ENCODE measurements at places on chromosomes 3 and 15.
A peak's percentile ranks its signal among the peaks of the same experiment; 100 is the strongest.

DNA sequence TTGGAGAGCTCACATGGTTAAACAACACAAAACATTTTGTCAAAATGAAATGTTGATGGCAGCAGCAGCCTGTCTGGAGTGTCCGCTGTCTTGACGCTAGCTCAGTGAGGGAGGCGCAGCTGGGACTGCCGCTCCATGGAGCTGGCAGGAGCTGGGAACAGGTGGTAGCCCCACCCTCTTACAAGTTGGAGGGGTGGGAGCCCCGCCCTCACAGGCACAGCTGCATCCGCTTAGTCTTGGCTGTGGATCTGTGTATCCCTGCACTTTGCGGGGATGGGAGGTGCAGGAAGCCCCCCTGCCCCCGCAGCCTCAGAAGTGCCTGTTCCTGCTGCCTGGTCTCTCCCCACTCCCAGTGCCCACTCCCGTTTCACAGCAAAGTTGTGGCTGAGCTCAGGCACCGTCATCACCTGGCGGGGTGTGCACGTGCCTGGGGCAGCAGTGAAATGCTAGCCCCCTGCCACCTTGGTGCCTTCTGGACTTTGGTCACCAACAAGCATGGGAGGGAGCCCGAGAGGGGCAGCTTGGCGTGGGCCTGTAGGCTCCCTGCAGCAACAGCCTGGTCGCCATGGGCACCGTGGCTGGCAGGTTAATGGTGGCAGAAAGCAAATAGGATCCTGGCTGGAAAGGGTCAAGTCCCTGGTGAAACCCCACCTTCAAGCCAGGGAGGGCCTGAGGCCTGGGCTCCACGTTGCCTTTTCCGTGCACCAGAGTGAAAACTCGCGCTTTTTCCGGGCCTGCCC is 53.8 kb upstream of the CADM2 start:
- DNase-seq, result no peak

GRCh38 chr3:8525893-8526292 is 24.3 kb downstream of the LMCD1 start:
- no peak for DNase-seq

GRCh38 chr3:157692468-157692867 is 189.3 kb upstream of the VEPH1 start:
- no peak for DNase-seq

DNA sequence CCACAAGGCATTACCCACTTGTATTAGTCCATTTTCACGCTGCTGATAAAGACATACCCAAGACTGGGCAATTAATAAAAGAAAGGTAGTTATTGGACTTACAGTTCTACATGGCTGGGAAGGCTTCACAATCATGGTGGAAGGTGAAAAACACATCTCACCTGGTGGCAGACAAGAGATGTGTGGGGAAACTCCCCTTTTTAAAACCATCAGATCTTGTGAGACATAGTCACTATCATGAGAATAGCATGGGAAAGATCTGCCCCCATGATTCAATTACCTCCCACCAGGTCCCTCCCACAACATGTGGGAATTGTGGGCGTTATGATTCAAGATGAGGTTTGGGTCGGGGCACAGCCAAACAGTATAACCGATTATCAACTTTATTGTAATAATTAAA is 17.0 kb upstream of the CMC1 start:
- no peak for DNase-seq

- no peak for DNase-seq
These were observed 7.5 kb downstream of the SOX2 start for GRCh38 chr3:181718987-181719911.

GRCh38 chr3:14224895-14225294 is 46.3 kb downstream of the LSM3 start:
- DNase-seq, result no peak

GRCh38 chr3:34056181-34056910 is 257.9 kb downstream of the PDCD6IP start:
- DNase-seq, result no peak

- DNase-seq, result no peak
These were observed 43.9 kb upstream of the PLXND1 start for GRCh38 chr3:129650256-129650872.

DNA sequence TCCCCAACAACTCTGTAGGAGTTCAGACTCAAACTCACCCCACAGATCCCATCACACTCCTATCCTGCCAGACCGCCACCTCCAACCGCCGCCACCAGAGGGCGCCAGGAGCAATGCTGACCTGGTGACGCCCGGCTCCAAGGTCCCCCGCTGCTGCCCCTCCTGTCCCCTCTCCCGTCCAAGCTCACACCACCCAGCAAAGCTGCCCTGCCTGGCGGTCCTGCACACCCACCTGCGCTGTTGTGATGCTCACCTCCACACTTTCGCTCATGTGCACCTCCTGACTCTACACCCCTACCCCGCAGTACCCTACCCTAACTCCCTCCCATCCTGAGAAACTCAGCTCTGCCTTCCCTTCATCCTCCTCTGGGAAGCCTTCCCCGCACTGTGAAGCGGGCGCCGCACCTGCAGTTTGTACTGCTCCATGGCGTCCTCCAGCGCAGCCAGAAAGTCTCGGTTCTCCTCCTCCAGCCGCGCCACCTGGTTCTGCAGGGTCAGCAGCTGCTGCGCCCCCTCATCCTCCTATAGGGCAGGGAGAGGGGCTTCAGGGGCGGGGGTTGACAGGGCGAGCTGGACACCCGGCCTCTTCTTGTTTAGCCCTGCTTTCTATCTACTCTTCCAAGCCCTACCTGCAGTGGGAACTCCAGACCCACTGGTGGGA is 7.9 kb downstream of the KIF7 start:
- peak; percentile 24 for DNase-seq

DNA sequence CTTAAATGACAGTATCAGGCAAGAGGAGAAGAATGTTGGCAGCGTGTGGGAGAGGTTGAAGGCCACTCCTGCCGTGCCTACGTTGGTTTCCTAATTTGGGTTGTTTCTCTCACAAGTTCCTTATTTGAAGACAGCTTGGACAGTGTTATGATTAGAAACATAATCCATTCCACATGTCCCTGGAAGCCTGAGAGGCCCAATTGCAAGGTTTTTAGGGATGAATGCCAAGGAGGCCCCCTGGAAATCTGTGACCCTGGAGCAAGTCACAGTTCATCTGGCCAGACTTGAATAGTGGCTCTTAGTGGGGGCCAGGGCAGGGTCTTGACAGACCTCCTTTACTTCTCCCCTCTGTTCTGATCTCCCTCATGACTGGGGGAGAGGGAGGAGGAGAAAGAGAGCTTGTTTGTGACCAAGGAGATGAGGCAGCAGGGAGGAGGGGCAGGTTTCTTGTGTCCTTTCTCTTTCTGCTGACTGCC is 584.4 kb upstream of the TBL1XR1 start:
- no peak for DNase-seq

DNA sequence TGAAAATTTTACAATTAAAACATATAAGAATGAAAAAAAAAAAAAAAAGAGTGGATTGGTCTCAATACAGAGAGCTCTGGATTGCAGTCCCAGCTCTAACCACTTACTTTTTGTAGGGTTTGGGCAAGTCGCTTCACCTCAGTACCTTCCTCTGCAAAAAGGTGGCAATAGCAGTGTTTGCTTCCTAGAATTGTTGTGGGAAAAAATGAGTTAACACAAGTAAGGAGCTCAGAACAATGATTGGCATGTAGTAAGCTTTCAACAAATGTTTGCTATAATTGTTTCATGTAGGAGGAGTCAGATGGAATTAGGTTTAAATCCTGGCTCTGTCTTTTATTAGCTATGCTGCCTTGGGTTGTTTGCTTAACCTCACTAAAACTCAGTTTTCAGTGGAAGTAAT is 425.2 kb upstream of the TBL1XR1 start:
- no peak for DNase-seq

DNA sequence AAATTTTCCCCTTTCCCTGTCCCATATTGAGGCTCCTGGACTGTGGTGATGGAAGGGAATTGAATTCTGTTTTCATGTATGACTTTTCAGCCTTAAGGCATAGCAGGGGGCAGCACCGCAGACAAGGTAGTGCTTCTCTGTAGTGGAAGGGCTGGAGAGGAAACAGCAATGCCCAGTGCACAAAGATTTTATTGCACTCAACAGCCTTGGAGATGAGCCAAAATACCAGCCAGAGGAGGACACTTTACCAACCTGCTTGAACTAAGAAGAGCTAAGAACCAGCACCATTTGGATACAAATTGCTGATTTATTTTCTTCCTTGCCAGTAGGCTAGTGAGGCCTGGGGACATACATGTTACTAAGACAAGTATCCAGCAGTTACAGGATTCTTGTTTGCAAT is 98.7 kb downstream of the KCNMB2 start:
- no peak for DNase-seq

DNA sequence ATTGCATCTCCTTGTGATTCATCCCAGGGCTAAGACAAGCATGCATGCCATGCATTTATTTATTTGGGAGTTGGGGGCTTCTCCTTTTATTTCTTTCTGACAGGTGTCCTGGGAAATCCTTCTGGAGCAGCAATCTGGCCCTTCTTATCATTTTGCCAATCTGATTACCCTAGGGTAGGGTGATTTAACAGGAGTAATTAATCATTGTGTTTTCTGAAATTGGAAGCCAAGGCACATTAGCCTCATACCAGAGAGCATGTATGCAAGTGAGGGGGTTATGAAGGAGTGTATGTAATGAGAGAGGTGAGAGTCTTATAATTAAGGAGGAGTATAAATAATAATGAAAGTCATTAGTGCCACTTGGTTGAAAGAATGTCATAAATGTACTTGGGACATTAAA is 37.4 kb upstream of the ARPP21 start:
- no peak for DNase-seq

DNA sequence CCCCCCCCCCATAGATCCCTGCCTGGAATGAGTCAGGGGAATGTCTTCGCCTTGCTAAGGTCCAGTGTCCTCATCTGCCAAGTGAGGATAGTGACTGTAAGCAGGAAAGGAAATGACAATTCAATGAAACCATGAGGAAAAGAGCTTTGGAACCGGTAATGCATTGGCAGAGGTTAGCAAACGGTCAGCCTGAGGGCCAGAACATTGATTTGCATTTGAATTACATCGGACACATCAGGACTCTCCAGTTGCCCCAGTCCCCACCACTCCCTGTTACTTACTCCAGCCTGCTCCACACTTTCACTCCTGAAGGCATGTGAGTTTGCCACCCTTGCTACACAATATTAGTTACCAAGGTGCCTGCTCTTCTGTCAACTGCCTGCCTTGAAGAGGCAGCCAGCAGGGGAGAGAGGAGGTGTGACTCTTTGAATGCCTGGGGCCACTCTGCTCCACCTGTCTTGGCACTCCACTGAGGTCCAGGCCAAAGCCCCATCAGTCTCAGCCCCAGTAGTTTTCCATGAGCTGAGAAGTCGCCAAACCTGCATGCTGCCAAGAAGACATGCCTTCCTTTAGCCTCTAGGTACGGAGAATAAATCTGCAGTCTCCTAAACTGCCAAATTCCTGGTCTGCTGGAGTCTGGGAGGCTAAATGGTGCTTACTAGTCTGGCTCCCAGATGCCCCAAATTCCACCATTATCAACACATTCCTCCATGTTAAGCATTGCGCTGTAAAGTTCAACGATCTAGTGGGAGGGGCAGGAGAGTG is 191.7 kb upstream of the TLE3 start:
- DNase-seq, result no peak
